ENCODE measurements at places on chromosomes 2 and 18.

DNA sequence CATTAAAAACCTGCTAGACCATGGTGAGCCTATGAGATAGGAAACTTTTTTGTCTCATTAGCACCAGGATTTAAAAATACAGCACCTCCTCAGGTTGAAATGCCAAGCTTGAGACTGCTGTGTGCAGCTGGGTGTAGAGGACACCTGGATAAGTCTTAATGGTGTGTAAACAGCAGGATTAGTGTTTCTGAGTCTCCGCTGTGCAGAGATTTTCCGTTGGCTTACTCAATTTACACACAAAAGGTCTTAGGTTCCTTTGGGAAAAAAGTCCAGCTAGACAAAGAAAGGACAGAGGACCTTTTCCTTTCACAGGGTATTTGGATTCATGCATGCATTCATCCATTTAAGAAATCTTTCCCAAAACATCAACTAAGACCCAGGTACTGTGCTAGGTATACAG lies 168.1 kb downstream of the NRXN1 start:
- DNase-seq: no peak

- DNase-seq: no peak
These were observed 15.4 kb downstream of the ARHGAP28 start for GRCh38 chr18:6744816-6745455.

GRCh38 chr2:204313256-204313655 lies 232.0 kb upstream of the PARD3B start:
- no peak for DNase-seq

GRCh38 chr2:609449-609848 lies 67.8 kb downstream of the TMEM18 start:
- no peak for DNase-seq

All from fibroblast of mammary gland (primary cell).